ENCODE measurements at places on chromosomes 12 and 14.

- DNase-seq: no peak
Measured at GRCh38 chr14:28130610-28131284, 635.8 kb upstream of the FOXG1 start.

DNA sequence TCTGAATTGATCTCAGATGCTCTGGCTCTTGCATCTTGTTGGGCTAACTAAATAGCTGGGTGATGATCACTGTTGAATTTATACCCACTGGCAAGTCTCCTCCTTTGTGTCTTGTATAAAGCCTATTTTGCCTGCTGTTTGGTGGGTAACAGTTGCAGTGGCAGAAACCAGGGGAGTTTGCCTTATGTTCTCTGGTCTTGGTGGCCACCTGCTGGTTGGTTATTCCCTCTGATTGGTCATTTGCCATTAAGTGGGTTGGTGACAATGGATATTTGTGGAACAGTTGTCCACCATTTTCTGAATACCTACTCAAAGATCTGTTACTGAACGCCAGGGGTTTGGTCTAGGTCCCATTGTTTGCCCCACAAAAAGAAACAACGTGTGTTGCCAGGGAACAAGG is 52.1 kb downstream of the AVPR1A start:
- no peak for DNase-seq

DNA sequence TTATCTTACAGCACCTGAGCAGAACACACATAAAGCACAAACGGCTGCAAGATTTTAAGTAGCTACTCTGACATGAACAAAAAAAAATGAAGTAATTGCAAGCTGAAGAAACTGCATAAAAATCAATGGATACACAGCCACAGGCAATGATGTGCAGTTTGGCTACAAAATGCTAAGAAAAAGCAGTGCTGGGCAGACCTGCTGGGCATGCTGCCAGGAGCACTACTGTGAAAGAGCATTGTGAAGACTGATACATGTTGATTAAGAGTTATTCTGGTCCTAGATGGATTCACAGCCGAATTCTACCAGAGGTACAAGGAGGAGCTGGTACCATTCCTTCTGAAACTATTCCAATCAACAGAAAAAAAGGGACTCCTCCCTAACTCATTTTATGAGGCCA is 20.1 kb upstream of the RTN1 start:
- DNase-seq: no peak

- no peak for DNase-seq
Measured at GRCh38 chr14:91613459-91614112, 103.5 kb upstream of the PPP4R3A start.

GRCh38 chr14:78836777-78837176 is 666.6 kb downstream of the NRXN3 start:
- DNase-seq: no peak

GRCh38 chr14:92512807-92513203 is 776 bp upstream of the RIN3 start:
- no peak for DNase-seq

- no peak for DNase-seq
Measured at GRCh38 chr12:7712841-7713442, 1.7 kb downstream of the DPPA3 start.

DNA sequence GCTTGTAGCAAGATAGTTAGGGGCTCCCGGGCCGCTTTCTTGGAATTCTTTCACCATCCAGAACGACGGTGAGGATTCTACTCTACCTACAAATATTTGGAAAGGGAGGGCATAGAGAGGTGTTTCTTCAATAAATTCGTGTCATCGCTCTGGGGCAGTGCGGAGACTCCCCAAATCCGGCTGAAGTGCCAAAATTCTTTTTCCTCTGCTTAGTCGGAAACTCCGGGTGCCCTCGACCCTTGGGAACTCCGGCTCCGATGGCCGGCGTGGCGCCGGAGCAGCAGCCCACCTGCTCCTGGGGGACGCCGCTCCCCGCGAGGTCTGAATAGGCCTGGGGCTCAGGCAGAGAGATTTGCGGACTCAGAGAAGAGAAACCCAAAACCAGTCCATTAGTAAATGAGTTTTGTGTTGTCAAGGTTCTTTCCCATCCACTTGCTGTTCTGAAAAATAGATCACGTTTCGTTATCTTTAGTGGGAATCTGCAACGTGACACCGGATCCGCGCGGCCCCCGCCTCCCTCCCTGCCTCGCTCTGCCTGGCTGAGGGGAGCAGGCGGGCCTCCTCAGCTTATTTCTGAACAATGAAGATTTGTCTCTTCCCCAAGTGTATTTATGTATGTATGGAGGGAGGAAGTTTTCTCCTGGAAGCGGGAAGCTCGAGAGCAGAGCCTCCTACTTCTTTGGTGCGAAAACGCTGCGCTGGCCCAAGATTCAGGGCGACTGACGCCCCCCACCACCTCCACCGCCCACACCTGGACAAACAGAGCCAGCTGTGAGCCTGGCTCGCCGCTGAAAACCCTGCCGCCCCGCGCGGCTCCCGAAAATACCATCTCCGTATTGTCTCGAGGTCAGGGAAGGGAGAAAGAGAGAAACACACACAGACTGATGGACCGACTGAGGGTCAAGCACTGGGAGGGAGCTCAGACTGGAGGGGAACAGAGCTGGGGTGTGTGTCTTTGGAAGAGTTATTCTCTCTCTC is 3.7 kb upstream of the SIX1 start:
- no peak for DNase-seq
